GM10248 (cell line): ENCODE measurements at places on chromosomes 1 and 21.
A peak's percentile ranks its signal among the peaks of the same experiment; 100 is the strongest.

- DNase-seq = no peak
Measured at GRCh38 chr1:231986631-231987336, 360.2 kb downstream of the DISC1 start.

- no peak for DNase-seq
Measured at GRCh38 chr1:2322065-2322571, 69.2 kb downstream of the MORN1 start.

DNA sequence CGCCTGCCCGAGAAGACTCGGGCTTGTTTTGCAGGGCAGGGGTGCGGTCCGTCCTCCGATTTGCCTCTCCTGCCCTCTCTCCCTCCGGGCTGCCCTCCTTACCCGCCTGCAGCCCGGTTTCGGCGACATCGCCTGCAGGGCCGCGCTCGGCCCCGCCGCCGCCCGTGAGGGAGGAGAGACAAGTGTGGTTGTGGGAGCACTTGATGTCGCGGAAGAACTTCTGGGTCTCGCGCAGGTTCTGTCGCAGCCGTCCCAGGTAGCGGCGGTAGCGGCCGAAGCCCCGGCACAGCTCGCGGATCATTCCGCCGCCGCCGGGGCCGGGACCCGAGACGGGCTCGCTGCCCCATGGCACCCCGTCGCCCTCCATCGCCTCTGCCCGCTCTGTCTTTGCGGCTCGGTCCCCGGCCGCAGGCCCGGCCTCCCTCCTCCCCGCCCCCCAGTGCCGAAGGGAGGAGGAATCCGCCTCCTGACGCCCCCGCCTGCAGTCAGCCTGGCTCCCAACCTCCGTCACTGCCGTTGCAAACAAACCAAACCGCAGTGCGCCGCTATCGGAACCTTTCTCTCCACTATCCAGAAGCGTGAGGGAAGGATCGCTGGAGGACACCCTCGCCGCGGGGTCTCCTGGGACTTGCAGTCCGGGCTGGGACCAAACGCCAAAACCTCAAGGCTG is at the start of gene DSTYK:
TSS of gene DSTYK (minus strand) at position 534 of the 670 bp plus-strand sequence. CDS start at position 367, 167 bp downstream.
- DNase-seq = peak; percentile 90

- DNase-seq = no peak
Measured at GRCh38 chr1:33454646-33455282, 17.7 kb upstream of the ZSCAN20 start.

GRCh38 chr1:202241376-202242079 is 47.9 kb downstream of the LGR6 start:
- no peak for DNase-seq

DNA sequence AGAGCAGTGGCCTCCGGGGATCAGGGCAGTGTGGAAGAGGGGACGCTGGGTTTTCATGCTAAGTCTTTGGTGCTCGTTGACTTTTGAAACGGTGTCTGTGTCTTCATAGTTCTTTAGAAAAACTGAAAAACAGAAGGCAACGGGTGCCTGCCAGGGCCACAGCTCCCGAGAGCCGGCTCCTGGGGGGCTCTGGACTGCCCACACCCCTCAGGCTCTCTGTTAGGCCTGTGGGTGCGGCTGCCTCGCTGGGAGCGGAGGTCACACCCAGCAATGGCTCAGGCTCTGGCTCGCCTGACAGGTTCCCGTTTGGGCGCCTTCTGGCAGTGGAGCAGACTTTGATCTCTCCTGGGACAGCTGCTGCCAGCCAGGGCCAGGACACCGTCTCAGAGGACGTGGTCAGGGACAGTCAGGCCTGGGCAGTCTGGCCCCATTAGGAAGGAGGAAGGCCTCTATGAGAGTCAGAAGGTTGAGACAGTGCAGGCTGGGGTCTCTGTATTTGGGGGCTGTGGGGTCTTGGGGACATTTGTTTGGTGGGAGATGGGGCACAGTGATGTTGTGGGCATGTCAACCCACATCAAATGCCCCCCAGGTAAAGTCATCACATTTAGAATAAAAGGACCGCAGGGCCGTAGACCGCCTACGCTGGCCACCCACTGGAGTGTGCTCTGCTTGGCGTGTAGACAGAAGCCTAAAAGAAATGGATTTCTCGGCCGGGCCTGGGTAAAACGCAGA is 5.6 kb downstream of the ARHGEF16 start:
- no peak for DNase-seq
